ENCODE measurements at places on chromosomes 12 and 14.

DNA sequence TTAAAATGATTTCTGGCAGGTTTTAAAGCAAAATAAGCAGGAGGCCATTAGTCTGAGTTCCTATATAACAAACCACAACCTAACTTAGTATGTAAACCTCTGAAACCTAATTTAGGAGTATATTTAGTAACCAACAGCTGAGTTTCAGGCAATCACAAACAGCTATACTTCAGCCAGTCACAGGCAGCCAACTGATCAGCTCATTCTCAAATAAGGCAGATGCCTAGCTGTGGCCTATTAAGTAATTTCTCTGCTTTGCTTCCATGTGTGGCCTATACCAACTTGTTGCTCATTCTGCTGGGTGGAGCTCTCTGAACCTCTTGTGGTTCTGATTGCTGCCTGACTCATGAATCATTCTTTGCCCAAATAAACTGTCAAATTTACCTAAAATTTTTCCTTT lies 408.9 kb upstream of the FBXO33 start:
- DNase-seq = no peak

- DNase-seq = peak; percentile 46
These were observed 139.0 kb downstream of the BCL11B start for GRCh38 chr14:99132821-99133635.

DNA sequence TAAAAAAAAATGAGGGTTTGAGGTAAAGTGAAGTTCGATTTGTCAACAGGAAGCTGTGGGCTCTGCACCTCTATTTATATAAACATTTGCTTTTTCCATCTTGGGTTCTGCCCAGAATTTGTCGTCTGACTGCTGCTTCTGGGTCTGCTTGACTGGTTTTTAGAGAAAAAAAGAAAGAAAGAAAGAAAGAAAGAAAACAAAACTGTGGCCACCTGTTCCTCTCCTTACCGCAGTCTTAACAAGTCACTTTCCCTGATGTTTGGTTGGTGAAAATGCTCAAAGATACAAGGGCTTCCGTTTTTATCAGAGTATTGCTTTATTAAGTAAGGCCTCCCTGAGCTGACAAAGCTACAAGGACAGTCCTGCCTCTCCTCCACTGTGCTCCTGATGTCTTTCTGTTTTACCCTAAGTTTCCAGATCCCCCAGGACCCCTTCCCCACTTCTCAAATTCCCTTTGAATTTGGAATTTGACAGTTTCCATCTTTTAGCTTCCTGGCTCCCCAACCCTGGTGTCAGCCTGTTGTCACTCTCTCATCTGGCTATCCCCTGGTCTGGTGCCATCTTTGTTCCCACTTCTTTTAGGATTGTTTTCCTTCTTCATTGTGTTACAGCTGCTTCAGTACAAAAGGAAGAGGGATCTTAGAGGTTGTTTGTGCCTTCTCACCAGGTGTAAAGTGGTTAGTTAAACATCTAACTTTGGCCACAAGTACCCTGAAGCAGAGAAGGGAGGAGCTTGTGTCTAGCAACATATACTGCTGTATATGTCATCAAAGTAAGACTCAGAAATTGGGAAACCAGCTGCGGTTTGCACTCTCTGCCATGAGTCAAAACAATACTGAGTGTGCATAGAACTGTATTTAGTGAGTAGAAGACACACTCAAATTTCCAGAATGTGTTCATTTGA lies 18.0 kb downstream of the MFAP5 start:
- peak; percentile 89 for DNase-seq

DNA sequence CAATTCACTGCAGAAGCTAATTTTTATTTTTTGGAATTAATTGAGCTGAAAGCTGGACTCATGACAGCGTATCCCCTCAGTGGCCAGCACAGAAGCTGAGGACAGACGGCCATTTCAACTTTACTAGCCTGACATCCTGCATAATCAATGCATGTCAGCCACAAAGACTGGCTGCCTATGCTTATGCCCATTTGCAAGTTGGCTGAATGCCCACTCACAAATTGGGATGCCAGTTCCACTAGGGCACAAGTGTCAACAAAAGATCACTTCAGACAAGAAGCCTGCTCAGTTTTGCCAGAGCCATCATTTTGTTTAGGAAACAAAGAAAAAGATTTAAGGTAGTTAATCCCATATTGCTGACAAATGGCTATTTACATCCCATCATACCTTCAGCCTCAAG lies 417.6 kb downstream of the NOVA1 start:
- no peak for DNase-seq

DNA sequence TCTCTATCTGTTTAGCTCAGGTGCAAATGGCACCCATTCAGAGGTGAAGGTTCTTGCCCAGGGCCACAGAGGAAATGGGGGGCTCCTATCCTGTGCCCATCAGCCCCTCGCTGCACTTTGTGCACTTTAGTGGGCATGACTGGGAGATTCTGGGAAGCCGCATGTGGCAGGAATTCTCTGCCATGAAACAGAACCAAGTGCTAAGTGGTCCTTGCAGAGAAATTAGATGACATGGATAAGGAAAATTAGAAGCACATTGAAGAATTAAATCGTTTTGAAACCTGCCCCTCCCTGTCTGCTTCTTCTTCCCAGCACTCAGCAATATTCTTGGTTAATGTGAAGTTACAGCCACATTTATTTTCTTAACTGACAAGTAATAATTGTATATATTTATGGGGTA lies 185.2 kb upstream of the RTL1 start:
- DNase-seq = no peak

DNA sequence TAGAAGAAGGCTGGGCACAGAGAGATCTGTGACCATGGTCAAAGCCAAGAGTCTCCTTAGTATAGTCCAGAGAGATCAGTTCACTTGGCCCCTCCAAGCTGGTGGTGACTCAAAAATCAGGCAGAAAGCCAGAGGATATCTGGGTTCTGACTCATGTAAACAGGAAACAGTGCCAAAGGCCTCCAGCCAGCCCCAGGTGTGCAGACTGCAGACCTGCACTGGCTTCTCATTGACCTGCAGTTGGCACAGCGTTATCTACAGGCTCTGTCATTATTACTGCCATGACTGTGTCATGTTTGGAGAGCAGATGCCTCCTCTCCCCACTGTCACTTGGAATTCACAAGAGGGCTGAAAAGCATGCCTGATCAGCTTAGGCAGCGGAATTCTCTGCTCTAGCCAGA lies 295.7 kb upstream of the PRKD1 start:
- no peak for DNase-seq

DNA sequence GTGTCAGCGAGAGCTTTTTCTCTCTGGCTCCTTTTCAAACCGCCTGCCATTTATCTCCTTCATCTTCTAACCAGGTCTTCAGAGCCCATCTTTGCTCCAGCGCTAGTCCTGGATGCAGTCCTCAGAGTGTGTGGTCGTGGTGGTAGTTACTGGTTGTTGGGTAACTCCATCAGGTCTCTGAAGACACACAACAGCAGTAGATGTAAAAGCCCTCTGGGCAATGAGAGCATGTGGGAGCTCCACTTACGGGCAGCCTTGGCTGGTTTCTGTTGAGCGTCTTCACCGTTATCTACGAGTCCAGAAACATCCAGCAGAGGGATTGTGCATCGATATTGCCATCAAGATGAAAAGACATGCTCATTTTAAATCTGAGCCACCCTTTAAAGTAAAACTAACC lies 61.2 kb downstream of the FBXL14 start:
- peak; percentile 80 for DNase-seq

GRCh38 chr14:20610002-20610765 lies 19.0 kb upstream of the RNASE12 start:
- peak; percentile 91 for DNase-seq

- DNase-seq = no peak
These were observed 27.1 kb upstream of the PTGR2 start for GRCh38 chr14:73824536-73824935.

- no peak for DNase-seq
These were observed 4.9 kb downstream of the B4GALNT3 start for GRCh38 chr12:464484-465267.

- DNase-seq = no peak
These were observed 21.5 kb downstream of the PAX9 start for GRCh38 chr14:36683083-36683724.

- peak; percentile 51 for DNase-seq
These were observed 3.6 kb upstream of the KRAS start for GRCh38 chr12:25254271-25254880.

GRCh38 chr14:61467296-61467695 lies 145.9 kb downstream of the PRKCH start:
- DNase-seq = no peak

- DNase-seq = no peak
These were observed 485.6 kb upstream of the TMEM132C start for GRCh38 chr12:127781336-127781735.

DNA sequence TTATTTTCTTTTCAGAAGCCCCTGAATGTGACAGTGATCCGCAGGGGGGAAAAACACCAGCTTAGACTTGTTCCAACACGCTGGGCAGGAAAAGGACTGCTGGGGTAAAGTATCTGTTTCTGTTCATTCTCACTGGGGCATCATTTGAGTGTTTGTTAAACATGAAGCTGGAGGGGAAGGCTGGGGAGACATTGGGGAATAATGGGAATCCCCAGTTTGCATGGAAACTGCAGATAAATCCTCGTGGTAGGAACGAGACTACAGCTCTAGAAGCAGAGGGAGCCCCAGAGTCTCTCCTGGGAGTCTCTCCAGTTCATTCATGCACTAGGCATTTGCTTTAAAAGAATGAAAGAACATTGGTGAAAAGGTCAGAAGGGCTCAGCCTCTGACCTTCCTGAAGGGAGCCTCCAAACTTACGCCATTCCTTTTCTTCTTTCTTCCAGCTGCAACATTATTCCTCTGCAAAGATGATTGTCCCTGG lies 2.5 kb upstream of the CFAP251 start:
- DNase-seq = no peak

DNA sequence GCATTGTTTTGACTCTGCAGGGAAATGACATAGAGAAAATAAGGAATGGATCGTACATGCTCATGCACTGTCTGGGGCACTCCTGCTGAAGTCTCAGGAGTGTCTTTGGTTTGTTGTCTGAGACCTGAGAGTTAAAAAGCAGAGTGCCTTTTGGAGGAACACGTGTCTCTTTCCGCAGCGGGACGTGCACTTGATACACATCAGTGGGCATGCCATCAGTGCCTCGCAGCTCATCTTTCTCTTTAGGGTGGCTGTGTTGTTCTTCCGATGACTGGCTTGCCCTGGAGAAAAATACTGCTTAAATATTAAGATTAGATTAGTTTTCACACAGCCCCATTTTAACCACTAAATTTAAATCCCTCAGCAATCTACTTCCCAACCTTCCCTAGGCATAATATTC lies 835.9 kb downstream of the DIO2 start:
- DNase-seq = no peak

DNA sequence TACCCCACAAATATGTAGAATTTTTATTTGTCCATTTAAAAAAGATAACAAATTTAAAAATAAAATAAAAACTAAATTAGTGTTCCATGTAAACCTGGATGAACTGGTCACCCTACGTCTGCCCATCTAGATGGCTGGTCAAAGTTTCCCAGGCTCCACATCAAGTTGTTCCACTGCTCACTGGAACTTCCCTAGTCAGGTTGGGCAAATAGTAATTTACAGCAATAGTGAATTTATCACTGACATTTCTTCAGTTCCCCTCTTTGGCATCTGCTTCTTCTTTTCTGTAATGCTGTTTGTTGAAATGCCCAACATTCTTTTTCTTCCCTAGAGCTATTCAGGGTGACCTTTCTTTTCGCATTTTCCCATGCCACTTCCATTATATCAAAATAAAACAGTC lies 272.7 kb upstream of the BTG1 start:
- DNase-seq = no peak

- DNase-seq = no peak
These were observed 26.5 kb downstream of the MAX start for GRCh38 chr14:65075628-65076325.

GRCh38 chr14:55837467-55837866 lies 257.5 kb downstream of the KTN1 start:
- DNase-seq = no peak

DNA sequence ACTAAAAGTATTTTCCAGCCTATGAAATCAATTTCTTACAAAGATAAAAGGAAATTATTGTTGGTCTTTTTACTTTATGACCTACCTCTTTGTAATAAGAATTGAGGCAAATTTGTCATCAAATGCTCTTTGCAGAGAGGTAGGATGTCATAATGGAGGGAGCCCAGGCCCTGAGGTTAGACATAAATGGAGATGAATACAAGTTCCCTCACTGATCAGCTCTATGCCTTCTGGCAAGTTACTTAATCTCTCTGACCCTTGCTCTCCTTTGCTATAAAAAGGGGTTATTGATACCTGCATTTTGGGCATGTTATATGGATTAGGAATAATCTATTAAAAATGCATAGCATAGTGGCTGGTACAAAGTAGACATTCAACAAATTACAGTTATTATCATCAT lies 146.9 kb upstream of the KRR1 start:
- DNase-seq = no peak

GRCh38 chr14:100056431-100056830 lies 8.8 kb upstream of the EVL start:
- DNase-seq = no peak

DNA sequence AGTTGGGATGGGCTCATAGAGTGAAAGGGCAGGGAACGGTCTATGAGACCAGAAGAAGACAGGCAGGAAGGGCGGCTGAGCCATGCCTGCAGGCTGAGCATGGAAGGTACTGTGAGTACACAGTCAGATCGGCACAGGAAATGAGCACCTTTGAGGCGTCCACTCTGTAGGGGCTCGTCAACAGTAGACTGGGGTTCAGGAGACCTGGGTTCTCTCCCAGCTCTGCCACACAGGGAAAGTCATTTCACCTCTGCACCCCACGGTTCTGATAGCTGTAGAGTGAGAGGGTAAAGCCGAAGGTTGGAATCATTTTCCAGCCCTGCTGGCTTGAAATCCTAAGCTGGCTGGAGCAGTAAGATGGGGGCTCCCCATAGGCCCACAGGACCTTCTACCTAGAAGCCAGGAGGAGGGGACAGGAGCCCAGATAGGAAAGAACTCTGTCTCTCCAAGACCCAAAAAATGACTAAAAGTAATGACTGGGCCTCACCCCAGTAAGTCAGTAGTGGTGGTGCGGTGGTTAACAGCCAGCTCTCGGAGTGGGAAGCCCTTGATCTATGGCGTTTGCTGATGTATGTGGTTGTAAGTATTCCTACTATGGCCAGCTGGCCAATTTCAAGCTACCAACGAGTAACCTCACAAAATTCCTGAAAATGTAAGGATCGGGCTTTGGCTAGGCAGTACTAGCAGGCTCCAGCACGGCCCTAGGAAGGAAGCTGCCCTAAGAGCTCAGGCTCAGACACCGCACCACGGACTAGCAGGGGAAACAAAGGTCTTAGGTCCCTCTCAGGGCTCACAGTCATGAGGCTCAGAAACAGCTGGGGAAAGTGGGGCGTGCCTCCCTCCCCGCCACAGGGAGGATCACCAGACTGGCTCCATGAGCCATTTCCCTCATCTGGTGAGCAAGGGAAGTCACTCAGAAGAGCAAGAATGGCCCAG lies 10.3 kb upstream of the CD27 start:
- DNase-seq = peak; percentile 85
